ENCODE measurements at places on chromosomes 2 and 18.

DNA sequence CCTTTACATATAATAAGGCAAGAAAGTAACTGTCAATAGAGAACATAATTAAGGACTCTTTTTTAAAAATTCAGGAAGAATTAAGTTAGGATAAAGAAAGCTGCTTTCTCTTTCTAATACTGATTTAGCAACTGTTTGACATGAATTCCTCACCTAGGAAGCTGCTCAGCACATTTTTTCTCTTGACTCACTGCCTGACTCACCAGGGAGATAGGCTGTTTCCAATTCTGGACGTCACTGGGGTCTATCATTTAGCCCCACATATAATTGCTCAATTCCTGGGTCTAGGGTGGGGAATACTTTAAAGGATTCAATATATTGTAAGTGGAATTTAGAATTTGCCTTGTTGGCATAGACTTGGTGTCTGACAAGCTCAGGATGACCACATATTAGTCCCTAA, 50.8 kb upstream of the UGP2 start:
- DNase-seq, result peak; percentile 21

GRCh38 chr2:149410701-149411484, 80.5 kb downstream of the LYPD6 start:
- no peak for DNase-seq

- no peak for DNase-seq
These were observed 52.1 kb downstream of the NEMP2 start for GRCh38 chr2:190482451-190482850.

DNA sequence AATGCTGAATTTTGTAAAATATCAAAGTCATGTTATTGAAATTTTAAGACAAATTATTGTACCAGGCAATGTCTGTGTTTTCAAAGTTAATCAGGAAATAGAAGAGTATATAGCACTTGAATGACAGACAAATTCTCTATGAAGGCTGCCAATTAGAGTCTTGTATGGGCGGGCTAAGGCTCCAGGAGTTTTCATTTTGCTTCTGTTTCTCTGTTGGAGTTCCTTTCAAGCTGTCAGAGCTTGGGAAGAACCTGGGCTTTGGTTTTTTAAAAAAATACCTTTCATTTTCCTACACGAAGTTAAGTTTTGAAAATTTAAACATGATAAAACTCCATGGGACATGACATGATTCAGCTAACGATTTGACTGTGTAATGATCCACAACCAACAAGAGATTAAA, 339.0 kb upstream of the KCNH7 start:
- DNase-seq, result no peak

- DNase-seq, result no peak
These were observed 144.7 kb upstream of the ITGA4 start for GRCh38 chr2:181312515-181312927.

Data from left cardiac atrium (tissue), 4 donors.